ENCODE measurements at places on chromosomes 3 and 15.

DNA sequence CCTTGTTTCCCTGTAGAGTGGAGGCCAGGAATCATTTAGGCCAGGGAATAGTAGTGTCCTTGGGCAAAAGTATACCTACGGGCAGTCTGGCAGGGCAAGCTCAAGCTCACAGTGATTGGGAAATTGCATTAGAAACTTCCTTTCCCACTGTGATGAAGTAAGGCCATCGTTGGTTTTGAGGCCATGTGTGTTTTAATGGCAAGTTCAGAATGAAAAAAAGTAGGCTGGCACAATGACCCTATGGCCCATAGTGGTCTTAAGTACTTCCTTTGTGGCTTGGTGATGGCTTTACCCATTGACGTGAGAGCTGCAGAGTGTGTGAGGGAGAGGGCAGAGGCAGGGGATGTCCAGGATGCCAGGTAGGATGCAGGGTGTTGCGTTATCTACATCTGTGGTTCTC is 28.8 kb downstream of the LIMD1 start:
- no peak for DNase-seq

DNA sequence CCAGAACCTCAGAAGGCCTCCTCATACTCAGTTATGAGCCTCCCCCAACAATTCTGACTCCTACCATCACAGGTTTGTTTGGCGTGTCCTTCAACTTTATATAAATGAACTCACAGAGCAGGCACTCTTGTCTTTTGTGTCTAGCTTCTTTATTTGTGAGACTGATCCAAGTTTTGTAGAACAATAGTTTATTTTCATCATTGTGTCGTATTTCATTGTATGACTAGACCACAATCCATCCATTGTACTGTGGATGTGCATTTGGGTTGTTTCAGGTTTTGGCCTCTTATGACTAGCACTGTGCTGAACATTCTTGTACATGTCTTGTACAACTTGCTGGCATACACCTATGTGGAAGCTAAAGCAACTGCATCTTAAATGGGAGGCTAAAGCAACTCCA is 292.8 kb upstream of the LYSMD4 start:
- DNase-seq: no peak

DNA sequence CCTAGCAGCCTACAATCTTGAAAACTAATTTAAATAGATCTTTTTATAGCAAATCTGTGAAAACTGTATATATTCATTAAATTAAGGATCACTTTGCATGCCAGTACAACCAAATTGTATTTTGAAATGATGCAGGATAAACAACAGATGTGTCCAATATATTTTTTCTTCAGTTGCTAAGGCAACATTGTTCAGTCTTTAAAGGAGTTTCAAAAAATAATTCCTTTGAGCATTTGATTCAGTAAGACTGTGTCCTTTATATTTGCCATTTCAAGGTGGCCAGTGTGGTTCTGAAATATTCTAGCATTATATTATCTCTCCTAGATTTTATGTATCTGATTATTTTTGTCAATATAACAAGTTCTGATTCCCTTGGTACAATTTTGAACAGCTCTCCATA is 254.7 kb downstream of the PLOD2 start:
- no peak for DNase-seq

DNA sequence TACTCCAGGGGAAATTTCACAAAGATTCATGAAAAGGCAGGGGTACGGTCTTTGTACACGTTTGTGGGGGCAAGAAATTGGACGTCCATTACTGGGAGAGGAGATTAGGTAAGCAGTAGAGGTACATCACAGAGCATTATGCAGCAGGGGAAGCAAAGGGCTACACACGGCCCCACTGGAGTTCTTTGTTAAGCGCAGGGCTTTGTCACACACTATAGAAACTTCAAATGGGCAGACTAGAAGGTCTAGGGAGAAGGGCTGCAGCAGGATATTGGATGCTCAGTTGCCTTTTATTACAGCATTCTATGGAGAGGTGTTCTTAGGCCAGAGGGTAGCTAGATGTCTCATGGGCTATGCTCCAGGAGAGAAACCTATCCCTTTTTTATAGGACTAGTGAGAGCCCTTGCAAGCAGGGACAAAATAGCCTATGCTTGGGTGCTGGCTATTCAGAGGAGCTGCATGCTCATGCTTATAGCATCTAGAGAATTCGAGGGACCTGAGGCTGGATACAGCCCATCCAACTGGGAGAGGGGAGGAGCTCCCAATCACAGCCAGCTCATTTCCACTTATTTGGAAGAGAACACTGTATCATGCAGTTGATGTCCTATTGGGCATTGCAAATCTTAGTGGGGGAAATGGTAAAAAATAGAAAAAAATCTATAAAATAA is 506.4 kb upstream of the ADAMTS9 start:
- no peak for DNase-seq

GRCh38 chr3:158717576-158717975 is 14.7 kb downstream of the RARRES1 start:
- DNase-seq: no peak

DNA sequence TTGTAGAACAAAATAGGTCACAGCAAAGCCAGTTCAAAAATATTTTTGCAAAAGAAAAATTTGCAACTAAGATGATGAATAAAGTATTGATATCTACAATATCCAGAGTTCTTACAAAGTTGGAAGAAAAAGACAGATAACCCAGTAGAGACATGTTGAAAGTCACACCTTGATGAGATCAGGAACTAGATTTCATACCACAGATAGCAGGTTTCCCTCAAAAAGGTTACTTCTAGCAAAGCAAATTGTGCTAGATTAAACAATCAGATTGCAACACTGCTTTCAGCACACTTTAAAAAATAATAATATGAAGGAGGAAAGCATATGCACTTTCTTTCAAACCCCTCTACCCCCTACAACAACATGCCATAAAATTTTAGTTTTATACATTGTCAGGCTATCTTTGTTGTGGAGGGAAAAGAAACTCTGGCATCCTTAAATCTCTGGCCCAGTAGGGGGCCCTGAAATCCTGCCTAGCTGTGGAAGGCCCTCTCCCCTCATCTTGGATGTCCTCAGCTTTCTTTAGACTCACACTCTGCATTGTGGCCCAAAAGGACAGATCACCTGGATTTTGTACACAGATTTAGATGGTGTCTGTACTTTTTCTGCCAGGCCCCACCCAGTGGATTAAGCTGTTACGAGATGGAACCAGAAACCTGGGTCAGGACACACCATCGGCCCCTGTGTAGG is 50.9 kb downstream of the CCR3 start:
- DNase-seq: no peak

GRCh38 chr3:36840453-36840921 is 76.1 kb upstream of the DCLK3 start:
- DNase-seq: no peak

- no peak for DNase-seq
Observed at GRCh38 chr3:186826410-186826975, 16.0 kb upstream of the ADIPOQ start.

DNA sequence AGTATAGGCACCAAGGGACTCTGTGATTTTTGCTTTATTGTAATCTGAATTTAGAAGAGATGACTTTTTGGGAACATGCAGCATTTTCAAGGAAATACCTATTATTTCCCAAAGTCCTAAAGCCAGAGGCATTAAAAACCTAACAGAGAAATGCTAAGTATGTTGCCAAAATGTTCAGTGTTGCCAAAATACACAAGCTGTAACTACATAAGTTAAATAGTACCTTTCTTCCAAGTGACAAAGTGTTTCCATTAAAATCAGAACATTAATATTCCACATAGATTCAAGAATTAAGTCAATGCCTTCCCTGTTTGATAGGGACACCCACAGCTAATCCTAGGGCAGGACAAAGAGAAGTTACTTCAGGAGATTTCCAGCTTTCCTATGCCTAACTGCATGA is 42.0 kb downstream of the MKRN2 start:
- DNase-seq: no peak

GRCh38 chr3:130659911-130660310 is 86.7 kb downstream of the PIK3R4 start:
- DNase-seq: no peak

DNA sequence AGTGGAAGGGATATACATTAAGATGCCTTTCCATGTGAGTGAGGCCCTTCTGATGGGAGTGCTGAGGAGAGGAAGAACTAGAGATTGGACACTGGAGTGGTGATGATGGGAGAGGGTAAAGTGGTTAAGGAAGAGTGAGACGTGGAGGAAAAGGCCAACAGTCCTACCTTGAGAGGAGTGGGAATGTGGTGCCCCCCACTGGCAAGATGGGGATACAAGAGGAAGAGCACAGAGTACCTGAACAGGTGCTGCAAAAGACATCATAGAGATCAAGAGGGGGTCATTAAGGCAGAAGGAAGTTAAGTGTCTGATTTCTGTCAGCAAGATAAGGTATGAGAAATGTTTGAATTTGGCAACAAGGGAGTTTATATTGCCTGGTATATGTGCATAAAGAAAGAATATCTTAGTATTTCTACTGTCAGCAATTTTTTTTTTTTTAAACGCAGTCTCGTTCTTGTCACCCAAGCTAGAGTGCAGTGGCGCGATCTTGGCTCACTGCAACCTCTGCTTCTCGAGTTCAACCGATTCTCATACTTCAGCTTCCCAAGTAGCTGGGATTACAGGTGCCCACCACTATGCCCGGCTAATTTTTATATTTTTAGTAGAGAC is 34.0 kb downstream of the ARIH2 start:
- DNase-seq: peak; percentile 34

- no peak for DNase-seq
Observed at GRCh38 chr3:194996746-194997145, 274.2 kb downstream of the XXYLT1 start.

DNA sequence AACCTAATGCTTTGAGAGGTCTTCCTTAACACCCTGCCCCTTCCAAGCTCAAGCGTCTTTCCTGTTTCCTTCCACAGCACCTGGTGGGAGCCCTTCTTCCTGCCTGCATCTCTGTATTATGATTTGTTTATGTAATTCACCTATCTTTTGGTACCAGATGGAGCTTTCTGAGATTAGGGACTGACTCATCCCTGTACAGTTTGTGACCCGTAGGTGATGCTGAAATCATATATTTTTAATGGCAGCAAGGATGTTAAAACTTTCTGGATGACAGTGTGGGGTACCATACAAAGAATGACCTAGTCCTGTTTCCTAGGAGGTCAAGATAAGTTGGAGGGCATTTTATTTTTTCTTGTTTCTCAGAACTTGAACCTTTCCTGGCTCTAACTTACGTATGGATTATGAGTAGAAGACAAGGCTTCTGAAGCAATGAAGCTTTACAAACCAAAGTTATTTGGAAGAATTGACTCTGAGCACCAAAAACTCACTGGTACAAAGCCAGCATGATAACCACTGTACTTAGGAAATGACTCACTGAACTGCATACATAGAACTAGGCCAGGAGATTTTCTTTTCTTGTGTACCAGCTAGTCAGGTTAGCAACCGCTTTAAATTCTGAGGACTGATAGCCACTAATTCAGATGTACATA is 46.6 kb downstream of the HHLA2 start:
- DNase-seq: no peak

DNA sequence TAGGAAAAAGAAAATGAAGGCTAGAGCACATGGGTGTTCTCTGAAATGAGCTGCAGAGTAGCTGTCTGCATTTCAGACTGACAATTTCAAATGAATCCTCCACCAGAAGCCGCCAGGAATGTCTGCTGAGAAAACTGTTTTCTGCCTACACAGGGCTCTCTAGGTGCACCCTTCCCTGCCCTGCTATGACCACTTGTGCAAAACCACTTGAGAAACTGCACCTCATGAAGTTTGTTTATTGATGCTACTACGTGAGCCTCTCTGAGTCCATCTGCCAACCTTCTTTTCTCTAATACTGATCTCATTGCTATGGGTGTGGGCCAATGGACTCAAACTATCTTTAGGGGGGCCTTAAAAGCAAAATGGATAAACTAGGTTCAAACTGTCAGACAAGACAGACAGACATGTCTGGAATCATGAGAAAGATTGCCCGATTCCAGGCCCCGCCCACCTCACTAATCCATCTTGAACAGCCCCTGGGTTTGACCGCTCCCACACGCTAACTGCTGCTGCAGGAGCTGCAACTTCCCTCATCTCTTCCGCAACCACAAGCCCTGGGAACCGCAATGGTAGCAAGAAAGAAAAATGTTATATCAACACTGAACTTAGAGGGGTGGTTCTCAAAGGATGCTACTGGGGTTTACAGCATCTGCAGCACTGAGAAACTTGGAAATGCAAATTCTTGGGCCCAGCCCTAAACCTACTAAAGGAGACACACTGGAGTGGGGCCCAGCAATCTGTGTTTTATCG is 9.0 kb upstream of the CD47 start:
- DNase-seq: peak; percentile 42

DNA sequence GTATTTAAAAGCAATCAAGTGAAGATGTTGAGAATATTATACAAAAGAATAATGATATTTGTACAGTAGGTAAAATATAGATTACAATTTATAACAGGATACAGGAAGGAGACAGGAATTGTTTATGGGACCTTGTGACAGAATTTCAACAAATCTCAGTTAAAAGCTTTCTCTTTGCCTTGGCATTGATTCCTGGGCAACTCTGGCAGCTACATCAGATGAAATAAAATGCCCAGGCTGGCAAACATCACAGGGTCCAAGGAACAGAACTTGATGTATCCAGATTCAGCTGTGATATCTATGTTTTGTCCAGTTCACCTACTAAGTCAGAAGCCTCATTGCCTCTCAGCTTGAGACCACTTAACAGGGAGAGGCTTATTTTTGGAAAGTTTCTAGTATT is 473.1 kb downstream of the MCTP2 start:
- no peak for DNase-seq

DNA sequence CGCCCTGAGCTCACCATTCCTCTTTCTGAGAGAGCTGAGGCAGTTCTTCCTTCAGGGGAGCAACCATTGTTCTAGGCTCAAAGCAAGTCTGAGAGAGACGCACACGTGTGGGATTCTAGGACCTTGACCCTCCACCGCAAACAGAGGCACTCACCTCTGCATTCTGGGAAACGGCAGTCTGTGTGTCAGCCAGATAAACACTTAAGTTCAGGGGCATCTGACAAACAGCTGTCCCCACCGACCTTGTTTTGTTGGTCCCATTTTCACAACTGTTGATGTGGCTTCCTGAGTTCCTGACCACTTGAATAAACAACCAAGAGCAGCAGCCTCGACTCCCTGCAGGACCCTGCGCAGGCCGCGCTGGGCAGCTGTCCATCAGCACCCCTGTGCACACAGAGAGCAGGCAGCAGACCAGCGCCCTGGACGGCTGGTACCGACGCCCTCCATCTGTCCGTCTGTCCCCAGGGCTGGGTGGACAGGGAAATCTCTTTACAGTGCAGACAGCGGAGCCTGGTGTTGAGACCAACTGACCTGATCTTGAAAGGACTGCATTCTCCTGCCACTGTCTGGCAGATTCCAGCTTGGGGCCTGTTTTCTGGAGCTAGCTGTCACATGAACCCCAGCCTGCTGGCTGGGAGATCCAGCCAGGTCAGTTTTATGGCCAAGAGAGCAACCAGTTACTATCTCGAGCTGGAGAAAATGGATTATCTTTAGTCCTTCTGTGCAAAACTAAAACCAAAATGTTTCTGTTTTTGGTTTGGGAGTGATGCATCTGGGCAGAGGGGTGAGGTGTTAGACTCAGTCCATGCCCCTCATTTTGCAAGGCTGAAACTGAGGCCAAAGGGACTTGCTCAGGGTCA is 64.2 kb downstream of the FAM43A start:
- no peak for DNase-seq

DNA sequence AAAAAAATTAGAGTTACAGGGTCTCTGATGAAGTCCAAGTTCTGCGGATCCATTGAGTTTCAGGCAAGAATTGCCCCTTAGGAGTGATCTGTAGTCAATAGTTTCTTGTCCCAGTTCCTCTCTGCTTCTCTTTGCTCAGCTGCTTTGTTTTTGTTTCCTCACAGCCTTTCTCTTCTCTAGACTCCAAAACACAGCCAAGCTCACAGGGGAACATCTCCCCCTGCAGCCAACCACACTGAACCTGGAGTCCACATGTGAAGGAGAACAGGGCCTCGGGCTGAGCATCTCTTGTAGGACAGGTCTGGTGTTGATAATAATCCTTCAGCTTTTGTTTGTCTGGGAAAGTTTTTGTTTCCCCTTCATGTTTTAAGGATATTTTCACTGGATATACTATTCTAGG is 202.6 kb upstream of the ATP10A start:
- DNase-seq: no peak
